ENCODE measurements at places on chromosomes 13 and 19. TPM values are rescaled to one million over a fixed set of nuclear protein-coding genes. Genes with fewer than 3 reads are reported as not detected.

Gene LILRA6
- not detected for polyA plus RNA-seq

Gene FGF21
- not detected for polyA plus RNA-seq

Gene LGALS14
- polyA plus RNA-seq: 8.1 TPM

Gene ANGPTL8
- not detected for polyA plus RNA-seq

Gene GSX1
- polyA plus RNA-seq: not detected

Gene ATP1A3
- polyA plus RNA-seq: 0.39 TPM

Gene SLC15A1
- polyA plus RNA-seq: not detected

Gene ZNF560
- 0.05 TPM for polyA plus RNA-seq

Gene TMEM272
- not detected for polyA plus RNA-seq

Gene ATP7B
- polyA plus RNA-seq: 0.06 TPM

Gene TTYH1
- polyA plus RNA-seq: 0.43 TPM

Gene SMIM44
- not detected for polyA plus RNA-seq

Gene CYP4F12
- not detected for polyA plus RNA-seq

Gene ADGRE3
- polyA plus RNA-seq: not detected

Gene PCP2
- polyA plus RNA-seq: 0.27 TPM

Gene MYO16
- 0.06 TPM for polyA plus RNA-seq

Gene KISS1R
- 0.74 TPM for polyA plus RNA-seq

Gene GSK3A
- polyA plus RNA-seq: 3.8 TPM

Gene ZNF284
- 0.46 TPM for polyA plus RNA-seq

Data from GM12878 (cell line).